Stimulated activated CD8-positive, alpha-beta memory T cell treated with anti-CD3 and anti-CD28 coated beads, Interleukin-12 subunit alpha, Interleukin-12 subunit beta, amount 100 ng/mL, for 1 hour (primary cell): ENCODE measurements at places on chromosomes 11 and 22.

GRCh38 chr11:93921695-93922468, 71.5 kb upstream of the VSTM5 start:
- no peak for DNase-seq

GRCh38 chr22:32024796-32025195, 18.3 kb upstream of the SLC5A1 start:
- no peak for DNase-seq

GRCh38 chr11:19697721-19698121, 14.9 kb upstream of the NAV2 start:
- no peak for DNase-seq

- no peak for DNase-seq
Measured at GRCh38 chr22:20550057-20550817, 42.8 kb downstream of the MED15 start.

GRCh38 chr11:65432686-65433582, 10.3 kb downstream of the NEAT1 start:
- DNase-seq = no peak

- DNase-seq = no peak
Measured at GRCh38 chr11:78402847-78403246, 14.8 kb downstream of the GAB2 start.

DNA sequence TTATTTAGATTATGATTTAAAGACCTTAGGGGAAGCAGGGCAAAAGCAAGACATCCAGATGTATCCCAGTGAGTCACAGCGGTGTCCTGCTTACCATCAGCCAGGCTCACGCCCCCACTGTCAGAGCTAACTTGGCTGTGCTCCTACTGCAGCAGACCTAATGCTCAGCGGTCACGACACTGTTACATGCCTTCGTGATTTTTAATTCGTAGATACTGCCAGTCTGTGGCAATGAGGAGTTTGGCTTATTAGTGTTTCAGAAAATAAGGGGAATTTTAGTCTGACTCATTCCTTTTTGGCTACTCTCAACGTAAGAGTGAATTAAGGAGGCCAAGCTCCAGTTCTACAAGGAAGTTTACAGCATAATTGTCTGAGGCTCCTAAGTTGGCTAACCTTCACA, 22.7 kb downstream of the EFCAB6 start:
- no peak for DNase-seq

- DNase-seq = no peak
Measured at GRCh38 chr11:125397421-125397820, 98.6 kb downstream of the FEZ1 start.

DNA sequence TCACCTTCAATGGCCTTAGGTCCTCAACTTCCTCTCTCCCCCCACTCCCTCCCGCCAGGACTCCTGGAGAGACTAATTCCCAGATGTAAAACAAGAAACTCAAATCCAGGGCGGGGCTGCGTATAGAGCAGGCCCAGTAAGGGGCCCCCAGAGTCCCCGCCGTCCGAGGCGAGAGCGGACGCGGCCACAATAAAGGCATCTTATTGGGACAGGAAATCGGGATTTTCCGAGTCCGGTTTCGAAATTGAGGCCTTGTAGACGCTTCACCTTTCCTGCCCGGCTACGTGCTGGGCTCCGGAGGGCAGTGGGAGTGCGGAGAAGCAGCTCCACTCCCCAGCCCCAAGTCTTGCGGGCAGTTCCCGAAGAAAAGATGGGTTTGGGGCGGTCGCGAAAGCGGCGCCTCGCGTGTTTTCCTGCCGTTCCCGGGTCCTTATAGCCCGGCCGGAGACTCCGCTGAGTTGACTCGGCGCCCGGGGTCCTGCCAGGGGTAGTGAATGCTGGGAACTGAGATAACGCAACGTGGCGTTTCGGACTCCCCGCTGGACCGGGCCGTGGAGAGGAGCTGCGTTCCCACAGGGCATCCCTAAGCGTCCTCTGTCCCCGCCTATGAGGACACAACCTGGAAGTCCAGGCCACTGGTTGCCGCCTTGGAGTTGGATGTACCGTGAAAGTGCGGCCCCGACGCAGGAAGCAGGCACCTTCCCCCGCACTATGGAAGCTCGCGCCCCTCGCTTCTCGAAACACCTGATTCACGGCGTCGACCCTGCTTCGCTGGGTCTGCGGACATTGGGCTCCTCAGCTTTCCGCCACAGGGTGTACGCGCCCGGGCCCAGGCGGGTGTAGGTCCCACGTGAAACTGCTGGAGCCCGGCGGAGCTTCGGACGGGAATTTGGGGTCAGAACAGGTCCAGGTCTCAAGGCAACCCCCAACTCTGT, 4.8 kb upstream of the CHRM1 start:
- DNase-seq = no peak

DNA sequence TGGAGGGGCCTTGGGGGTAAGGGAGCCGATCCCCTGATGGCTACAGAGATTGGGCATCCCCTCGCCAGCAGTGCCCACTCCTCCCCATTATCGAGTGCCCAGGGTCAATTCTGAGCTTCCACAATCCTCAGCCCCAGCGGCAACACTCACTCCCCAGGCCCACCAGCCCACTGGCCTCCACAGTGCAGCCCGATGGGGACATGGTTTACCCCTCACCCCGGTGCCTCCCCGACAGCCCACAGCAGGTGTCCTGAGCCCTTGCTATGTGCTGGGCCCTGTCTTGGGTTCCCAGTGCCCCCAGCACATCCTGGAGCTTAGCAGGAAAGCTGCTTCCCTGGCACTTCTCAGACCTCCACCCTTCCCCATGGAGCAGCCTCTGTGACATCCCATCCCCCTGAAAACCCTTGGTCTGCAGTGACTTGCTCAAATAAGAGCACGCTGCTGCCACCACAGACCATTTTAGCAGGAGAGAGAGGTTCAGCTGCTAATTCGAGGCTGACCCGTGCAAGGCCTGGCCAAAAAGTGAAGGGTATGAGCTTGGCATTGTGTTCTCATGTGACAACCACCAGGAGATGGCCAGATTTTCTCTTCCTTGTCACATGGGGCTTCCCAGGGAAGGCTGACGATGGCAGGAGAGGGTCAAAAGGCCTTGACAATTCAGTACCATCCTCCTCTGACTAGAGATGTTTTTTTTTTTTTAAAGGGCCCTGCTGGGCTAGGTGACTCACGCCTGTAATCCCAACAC, 23.6 kb downstream of the KCNJ4 start:
- DNase-seq = no peak

DNA sequence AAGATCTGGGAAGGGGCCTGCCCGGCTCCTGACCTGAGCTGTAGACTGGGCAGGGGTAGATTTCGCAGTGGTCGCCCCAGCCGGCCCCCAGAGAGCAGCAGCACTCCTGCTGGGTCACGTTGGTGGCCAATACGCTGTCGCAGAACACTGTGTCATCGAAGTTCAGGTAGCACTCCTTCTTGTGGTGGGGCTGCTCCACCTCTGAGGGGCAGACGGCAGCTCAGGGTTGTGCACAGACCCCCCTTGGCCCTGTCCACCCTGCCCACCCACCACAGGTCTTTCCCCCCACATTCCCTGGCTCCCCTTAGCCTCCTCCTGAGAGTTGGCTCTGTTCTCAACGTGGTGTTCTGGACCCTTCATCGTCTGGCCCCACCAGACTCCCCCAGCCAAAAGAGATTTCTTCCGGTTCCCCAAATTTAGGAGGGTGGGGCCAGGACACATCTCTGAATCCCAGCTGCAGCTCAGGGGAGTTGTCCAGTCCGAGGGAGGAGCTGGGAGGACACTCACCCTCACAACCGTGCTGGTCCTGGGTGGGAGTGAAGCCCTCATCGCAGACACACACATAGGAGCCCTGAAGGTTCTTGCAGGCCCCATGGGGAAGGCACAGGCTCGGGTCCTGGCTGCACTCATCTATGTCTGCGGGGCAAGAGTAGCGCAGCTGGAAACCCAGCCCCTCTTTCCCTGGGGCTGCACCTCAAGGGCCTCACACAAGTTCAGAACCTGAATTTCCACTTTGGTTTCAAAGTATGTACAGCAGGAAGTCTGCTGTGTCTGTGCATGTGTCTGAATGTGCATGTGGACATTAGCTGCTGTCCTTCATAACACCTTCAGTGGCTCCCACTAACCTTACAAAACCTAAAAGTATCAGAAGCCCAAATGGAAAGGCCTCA, 16.5 kb downstream of the SCYL1 start:
- no peak for DNase-seq

DNA sequence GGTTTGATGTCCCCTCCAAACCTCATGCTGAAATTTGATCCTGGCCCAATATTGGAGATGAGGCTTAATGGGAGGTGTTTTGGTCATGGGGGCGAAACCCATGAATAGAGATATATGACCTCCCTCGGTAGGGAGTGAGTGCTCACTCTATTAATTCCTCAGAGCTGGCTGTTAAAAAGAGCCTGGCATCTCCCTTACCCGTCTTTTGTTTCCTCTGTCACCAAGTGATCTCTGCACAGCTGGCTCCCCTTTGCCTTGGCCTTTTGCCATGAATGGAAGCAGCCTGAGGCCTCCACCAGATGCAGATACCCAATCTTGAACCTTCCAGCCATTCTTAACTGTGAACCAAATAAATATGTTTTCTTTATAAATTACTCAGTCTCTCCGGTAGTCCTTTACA, 4.5 kb upstream of the CCDC81 start:
- DNase-seq = no peak

DNA sequence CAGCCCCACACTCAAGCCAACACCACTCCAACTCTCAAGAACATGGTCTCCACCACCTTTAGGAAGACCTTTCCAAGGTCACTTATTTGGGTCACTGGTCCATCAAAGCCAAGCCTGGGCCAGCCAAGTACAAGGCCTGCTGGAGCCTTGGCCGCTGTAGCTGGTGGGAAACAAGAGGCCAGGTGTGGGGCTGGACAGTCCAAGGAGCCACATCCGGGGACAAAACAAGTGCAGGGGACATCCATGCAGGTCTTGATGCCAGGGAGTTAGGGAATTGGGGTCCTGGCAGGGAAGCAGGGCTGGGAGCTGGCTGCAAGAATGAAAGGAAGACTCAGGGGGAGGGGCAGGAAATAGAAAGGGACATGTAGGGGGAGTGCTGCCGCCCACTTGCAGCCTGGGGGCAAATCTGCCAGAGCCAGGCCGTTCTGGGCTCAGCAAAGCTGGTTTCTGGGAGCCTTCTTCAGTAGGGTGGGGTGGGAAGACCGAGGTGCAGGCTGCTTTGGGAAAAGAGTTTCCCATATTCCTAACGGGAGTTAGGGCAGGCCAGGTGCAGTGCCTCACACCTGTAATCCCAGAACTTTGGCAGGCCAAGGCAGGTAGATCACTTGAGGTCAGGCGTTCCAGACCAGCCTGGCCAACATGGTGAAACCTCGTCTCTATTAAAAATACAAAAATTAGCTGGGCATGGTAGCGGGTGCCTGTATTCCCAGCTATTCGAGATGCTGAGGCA, 69.5 kb upstream of the ATXN10 start:
- DNase-seq = no peak

DNA sequence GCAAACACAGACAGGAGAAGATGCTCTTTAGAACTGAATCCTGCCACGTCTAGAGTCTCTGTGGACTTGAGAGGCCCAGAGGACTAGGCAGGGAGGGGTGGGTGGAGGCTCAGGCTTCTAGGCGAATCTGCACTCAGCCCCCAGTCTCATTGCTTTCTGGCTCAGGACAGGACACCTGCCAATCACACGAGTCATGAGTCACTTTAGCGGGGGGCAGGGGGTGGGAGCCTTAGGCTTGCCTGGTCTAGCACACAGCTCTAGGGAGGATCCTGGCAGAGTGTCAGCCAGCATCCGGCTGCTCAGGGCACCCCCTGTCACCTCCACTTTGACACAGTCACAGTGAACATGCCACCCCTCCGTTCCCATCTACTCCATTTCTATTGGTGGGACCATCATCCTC, 167.7 kb downstream of the CEP164 start:
- DNase-seq = no peak
